Neural crest cell (in vitro differentiated cells): ENCODE measurements at places on chromosomes 2 and 18.

DNA sequence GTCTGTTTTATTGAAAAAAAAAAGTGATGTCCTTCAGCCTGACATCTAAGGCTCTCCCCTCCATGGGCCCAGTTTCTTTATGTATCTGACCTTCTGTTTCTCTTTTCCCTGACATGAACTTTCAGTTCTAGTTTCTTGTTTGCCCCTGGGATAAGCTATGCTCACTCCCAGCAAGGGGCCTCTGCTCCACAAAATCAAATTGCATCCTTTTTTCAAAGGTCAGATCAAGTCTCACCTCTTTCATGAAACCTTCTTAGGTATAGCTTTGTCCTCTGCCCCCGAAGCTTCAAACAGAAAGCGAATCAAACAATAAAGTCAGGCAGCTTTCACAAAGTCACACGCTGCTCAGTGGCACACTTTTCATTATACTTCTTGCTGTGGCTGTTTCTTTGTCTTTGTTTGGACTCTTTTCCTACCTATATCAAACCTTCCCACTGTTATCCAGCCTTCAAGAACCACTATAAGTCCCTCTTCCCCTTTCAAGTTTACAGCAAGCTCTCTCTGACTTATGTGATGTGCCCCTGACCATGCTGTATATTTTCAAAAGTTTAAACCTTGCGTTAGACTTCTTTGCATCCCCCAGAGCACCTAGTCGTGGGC, 23.3 kb downstream of the MAP3K19 start:
- no peak for DNase-seq

DNA sequence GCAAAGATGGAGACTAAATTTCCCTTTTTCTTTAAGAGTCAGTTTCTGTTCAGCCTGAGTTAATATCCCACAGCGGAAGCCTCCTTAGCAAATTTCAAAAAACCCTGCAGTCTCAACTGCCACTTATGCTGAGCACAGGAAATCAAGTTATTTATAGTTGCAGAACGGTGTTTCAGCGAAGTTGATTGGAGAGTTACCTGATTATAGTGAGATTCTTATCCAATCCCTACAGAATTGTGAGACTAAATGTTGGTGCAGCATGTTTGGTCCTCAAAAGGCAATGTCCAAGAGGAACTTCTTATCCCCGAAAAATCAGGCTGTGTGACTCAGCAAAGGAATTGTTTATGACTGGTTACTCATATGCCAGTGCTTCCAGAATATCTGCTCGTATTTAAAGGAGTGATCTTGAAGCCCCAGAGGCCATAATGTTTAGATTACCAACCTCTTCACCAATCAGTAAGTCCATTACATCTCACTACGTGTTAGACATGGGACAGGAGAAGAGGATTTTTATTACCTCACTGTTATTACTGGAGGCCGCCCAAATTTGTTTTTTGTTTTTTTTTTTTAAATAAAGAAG, 67.9 kb downstream of the LRRFIP1 start:
- DNase-seq: no peak

DNA sequence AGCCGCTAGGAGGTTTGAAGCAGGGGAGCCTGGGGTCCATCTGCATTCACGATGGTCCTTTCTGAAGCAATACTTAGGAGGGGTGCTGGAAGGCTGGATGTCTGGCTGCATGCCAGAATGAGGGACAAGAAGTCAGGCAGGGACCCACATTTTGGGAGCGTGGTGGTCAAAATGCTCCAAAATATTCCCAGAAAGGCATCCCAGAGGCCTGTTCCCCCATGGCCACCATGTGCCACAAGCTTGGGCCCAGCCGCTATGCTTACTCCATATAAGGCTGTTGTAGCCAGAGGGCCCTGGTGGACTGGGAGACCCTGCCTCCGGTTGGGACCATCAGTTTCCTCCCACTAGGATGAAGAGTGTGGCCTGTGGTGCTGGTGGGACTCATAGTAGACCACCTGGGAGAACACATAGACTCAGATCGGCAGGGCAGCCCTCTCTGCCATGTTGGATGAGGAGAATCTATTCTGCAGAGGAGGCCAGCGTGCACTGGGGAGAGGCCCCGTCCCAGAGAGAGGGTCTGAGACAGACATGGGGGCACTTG, 3.6 kb upstream of the PROM2 start:
- no peak for DNase-seq

- DNase-seq: no peak
Observed at GRCh38 chr2:31080361-31080760, 57.9 kb downstream of the GALNT14 start.

- DNase-seq: no peak
Observed at GRCh38 chr18:6546229-6546628, 131.5 kb upstream of the L3MBTL4 start.

- DNase-seq: peak; percentile 36
Observed at GRCh38 chr2:24050041-24050979, 769 bp downstream of the FKBP1B start.

GRCh38 chr2:58826795-58827194, 585.7 kb upstream of the FANCL start:
- no peak for DNase-seq

- no peak for DNase-seq
Observed at GRCh38 chr2:83340424-83340823, 1118.7 kb downstream of the SUCLG1 start.

- no peak for DNase-seq
Observed at GRCh38 chr2:127649100-127649611, 3.2 kb downstream of the GPR17 start.

DNA sequence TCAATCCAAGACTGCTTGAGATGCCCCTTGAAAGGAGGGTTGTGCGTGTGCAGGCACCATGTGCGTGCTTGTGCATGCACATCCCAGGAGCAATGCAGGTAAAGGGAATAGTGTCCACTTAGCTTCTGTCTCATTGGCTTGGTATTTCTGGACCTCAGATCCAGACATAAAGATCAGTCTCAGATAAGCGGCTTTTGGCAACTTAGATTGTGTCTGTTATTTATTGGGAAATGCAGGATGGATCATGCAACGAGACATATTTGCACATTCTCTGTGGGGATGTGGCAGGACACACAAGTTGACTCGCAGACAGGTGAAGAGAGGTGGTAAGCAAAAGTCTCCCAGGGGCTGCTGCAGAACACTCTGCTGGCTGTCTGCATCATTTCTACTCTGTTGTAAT, 67.9 kb downstream of the SETBP1 start:
- no peak for DNase-seq

DNA sequence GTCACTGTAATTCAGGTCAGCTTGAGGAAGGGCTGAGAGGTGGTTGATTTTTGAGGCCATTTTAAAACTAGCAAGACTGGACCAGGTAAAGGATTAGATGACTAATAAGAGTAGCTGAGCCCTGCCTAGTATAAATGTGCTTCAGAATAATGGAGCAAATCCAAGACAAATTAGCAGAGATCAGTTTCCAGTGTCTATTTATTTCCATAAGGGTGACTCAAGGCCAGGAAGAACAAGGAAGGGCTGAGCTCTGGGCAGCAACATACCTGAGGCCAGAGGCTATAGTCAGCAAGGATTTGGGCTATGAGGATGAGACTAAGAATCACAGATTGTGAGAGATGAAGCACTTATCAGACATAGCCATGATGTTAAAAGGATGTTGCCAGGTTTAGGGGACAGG, 339.0 kb upstream of the LRRTM1 start:
- no peak for DNase-seq

- no peak for DNase-seq
Observed at GRCh38 chr2:34602262-34602661, 1003.2 kb upstream of the FAM98A start.

- no peak for DNase-seq
Observed at GRCh38 chr2:62306751-62307468, 111.0 kb downstream of the B3GNT2 start.

- no peak for DNase-seq
Observed at GRCh38 chr2:225069966-225070365, 27.7 kb upstream of the DOCK10 start.

DNA sequence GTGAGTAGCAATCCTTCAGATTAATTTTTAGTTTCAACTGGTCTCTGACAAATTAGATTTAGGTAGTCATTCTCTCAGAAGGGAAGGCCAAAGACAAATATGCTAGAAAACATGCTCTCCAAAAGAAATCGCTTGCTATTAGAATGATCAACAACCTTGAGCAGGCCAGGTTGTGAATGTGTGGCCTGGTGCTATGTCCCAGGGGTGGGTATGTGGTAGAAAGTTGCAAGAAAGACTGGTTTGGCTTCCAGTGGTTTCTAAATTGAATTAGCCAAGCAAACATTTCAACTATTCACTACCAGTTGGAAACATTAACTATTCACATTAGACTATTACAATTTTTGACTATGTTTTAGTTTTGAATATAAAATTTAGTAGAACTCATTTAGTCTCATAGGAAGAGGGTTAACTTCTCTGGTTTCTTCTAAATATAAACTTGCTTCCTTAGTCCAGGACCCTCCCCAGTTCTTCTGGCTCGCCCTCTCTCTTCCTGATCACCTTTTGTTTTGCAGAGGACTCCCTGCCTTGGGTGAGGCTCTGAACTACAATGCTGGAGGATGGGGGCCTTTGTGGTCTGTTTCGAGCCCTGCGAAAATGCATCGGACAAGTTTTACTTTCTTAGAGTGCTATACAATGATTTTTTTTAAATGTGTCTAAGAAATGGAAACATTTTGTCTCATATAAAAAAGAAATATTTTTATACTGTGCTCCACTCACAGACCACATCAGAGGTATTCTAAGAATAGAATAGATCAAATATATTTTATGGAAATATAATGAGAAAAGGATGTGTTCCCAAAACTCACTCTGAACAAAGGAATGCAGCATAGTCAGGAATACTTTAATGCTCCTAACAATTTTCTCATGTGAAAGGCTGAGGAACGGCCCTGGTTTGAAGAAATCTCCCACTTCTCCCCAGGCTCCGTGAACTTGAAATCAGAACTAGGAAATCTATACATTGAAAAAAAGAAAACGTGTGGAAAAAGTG, 375.0 kb upstream of the ZEB2 start:
- no peak for DNase-seq

- DNase-seq: no peak
Observed at GRCh38 chr2:45781464-45781811, 130.0 kb downstream of the PRKCE start.
